Adrenal gland (tissue), 19 donors: ENCODE measurements at places on chromosomes 5 and 9. TPM values are rescaled to one million over a fixed set of nuclear protein-coding genes. Genes with fewer than 3 reads are reported as not detected.

- DNase-seq = no peak
Observed at GRCh38 chr5:83404182-83404716, 67.3 kb upstream of the VCAN start.

GRCh38 chr5:39578887-39579497 lies 154.2 kb upstream of the DAB2 start:
- no peak for DNase-seq

DNA sequence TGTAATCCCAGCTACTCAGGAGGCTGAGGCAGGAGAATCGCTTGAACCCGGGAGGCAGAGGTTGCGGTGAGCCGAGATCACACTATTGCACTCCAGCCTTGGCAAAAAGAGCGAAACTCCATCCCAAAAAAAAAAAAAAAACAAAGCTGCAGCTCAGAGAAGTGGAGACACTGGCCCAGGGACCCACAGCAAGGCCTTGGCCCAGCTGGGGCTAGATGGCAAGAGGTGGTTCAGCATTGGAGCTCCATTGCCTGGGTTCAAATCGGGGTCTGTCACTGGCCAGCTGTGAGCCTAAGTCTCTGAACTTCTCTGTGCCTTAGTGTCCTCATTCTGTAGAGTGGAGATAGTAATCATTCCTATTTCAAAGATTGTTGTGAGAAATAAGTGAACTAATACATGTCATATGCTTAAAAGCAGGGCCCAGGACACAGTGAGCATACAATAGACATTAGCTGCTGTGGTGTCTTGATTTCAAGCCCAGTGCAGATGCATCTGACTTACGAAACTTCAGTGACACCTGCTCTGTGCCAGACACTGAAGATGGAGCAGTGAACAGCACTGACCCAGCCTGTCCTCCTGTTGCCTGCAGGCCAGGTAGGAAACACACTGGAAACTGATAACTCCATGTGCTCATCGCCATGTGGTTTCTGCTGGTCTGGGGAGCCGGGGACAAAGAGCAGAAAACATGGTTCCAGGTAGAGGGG lies 127.7 kb downstream of the C9orf50 start:
- no peak for DNase-seq

- DNase-seq = no peak
Observed at GRCh38 chr9:33133186-33133585, 34.0 kb downstream of the B4GALT1 start.

DNA sequence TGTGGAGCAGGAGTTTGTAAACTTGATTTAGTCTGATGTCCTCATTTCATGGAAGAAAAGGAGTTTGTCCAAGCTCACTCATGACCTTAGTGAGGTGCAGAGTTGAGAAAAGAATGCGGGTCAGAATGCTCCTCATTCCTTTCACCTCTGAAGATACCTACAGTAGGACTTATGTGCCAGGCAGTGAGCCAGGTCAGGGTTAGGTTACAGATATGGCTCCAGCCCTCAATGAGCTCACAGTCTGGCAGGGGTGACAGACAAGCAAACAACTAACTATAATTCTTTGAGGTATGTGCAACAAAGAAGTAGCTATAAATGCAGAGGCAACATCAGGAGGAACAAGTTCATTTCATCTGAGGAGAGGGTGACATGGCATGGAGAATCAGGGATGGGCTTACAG lies 102.5 kb downstream of the SPATA31D1 start:
- no peak for DNase-seq

DNA sequence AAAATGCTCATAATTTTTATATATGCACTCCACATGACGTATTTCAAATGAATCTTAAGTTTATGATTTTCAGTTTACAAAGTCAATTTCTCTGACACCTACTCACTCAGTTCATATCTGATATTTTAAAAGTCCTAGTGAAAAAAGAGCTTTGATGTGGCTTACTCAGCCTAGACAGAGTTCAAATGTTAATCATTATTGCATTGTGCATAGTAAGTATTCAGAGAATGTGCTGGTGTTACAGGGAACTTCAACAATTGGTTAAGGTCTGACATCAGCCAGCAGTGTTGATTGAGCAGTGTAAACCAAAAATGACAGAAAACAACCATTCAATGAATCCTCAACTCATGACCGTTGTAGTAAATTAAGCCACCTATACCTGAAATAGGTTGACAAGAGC lies 147.2 kb upstream of the LHFPL2 start:
- DNase-seq = no peak

DNA sequence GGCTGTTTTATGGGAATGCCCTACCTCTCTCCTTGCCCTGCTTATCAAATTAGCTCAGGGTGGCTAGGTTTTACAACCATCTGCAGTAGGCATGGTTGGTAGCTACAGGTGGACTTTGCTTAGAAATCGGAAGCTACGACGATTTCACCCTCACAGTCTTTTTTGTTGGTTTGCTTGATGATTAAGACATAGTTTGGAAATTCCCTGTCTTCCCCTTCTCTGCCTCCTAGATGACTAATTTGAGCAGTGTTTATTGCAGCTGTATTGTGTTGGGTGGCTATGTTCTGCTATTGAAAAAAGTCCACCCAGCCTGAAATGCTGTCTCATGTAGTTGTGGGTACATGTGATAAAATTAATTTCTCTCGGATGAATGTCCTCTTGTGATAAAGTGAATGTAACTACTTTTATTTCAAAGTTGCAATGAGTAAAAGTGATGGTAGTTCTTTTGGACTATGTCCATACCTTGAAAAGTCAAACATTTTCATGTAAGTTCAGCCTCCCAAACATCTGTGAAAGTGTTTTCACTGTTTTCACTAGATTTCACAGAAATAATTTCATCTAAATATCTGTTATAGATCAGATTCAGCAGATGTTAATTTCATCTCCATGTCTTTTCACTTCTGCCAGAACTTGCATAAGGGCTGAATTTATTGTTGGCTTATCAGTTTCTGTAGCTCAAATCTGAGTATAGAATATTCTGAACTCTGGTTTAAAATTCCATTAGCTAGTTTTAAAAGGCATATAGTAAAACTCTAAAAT lies 37.3 kb upstream of the FYB1 start:
- no peak for DNase-seq

GRCh38 chr5:88698290-88698689 lies 184.7 kb downstream of the MEF2C start:
- DNase-seq = no peak

- DNase-seq = no peak
Observed at GRCh38 chr5:82349652-82350051, 71.5 kb upstream of the RPS23 start.

GRCh38 chr9:70362952-70363351 lies 51.5 kb downstream of the KLF9 start:
- peak; percentile 61 for DNase-seq

GRCh38 chr9:89304834-89305188 lies 6.2 kb upstream of the CKS2 start:
- DNase-seq = no peak

GRCh38 chr9:93962561-93963440 lies 7.6 kb upstream of the BARX1 start:
- DNase-seq = peak; percentile 83

DNA sequence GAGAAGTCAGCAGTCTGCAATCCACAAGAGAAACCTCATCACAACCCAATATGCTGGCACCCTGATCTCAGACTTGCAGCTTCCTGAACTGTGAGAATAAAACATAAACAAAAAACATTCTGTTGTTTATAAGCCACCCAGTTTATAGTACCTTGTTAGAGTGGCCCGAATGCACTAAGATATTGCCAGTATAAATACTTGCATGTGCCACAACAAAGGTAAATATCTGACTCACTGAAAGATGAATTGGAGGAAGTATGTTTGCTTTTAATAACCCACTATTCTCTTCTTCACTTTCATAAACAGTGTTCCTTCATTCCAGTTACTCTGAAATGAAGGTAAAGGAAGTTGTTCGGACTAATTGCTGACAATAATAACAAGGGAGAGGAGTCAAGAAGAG lies 1163.4 kb upstream of the CDH6 start:
- DNase-seq = no peak

DNA sequence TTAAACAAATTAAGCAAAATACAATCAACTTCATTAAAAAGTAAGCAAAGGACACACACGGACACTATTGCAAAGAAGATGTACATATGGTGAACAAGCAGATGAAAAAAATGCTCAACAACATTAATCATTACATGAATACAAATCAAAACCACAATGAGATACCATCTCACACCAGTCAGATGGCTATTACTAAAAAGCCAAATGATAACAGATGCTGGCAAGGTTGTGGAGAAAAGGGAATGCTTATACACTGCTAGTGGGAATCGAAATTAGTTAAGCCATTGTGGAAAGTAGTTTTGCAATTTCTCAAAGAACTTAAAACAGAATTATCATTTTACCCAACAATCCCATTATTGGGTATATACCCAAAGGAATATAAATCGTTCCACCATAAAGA lies 636.2 kb upstream of the ST8SIA4 start:
- DNase-seq = no peak

GRCh38 chr5:108560581-108560980 lies 178.7 kb upstream of the FBXL17 start:
- DNase-seq = no peak

DNA sequence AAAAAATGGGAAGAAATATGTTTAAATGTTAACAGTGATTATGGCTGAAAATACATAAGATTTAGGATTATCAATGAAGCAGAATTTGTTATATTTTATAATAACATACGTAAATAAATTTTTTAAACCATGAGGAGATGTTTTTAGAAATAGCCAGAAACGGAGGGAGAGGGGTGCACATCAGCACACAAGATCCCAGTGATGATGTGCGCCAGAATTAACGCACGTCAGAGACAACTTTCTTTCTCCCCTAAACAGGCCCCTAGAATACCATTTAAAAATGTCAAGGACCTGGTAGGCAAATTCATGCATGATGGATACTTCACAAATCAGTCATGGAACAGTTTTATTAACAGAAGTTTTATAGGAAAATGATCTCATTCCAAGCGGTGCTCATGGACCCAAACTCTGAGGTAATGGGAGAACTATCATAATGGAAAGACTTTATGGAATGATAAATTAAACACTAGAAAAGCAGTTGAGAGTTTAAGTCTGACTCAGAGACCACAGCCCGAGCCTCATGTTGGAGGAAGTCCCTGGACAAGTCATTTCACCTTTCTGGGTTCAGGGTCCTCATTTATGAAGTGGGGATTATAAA lies 258.9 kb upstream of the GAS1 start:
- DNase-seq = no peak

- no peak for DNase-seq
Observed at GRCh38 chr9:129270205-129270604, 92.1 kb upstream of the IER5L start.

GRCh38 chr9:134616341-134616740 lies 25.3 kb upstream of the COL5A1 start:
- no peak for DNase-seq

DNA sequence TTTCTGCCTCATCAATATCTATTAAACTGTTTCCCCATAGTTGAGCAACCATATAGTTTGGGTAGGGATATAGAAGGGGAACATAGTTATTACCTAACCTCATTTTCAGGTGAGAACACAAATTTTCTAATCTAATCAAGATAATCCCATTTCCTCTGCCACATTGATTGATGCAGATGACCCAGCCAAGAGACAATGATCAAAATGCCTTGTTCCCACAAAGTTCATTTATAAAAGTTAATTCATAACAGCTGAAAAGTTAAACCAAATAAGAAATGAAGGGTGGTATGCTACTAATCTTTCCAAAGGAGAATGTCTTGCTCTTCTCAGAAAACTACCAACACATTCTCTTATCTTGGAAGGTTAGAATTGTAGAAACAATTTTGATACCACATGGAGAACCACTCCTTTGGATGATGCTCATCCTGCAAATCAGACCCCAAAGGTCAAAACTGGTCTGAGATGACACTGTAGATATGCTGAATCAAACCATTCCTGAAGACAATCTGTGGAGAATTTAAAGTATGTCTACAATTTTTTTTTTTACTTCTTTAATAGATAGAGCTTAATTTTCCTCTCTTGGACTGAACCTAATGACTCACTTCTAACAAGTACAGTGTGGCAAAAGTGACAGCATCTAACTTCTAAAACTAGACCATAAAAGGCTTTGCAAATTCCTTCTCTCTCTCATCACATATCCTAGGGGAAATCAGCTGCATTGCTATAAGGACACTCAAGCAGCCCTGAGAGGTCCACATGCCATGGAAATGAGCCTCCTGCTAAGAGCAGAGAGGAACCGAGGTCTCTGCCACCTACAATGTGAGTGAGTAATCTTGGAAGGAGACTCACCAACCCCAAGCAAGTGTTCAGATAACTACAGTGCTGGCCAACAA lies 586.7 kb upstream of the TUSC1 start:
- no peak for DNase-seq

GRCh38 chr9:111783857-111784256 lies 10.9 kb downstream of the SHOC1 start:
- peak; percentile 27 for DNase-seq

GRCh38 chr9:108963459-108964143 lies 29.4 kb downstream of the ABITRAM start:
- peak; percentile 79 for DNase-seq

GRCh38 chr5:103393101-103393754 lies 134.7 kb downstream of the MACIR start:
- DNase-seq = peak; percentile 67

DNA sequence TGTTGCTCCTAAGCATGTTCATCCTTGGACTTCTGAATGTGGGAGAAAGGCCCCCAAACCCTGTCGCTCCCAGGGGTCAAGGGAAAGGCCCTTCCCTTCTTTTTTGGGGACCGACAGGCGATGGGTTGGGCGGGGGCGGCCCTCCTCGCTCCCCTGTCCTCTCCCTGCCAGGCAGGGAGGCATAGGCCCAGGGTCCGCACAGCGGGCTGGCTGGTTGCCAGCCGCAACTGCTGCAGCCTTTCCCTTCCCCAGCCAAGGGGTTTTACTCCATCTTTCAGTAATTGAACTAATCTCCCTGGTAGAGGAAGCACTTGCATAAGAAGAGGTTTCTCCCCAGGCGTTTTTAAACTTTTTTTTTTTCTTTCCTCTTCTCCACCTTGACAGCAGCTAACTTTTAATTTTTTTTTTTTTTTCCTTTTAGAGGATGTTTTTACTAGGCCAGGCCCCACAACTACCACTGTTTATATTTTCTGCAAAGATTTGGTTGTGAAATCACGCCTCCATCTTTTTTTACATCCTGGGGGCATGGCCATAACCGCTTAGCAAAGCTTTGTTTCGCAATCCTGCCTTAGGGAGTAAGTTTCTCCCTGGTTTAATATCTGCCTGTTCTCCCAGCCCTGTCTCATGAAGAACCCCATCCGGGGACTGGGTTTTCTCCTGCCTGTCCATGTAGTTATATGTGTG lies 216.9 kb upstream of the ZNF608 start:
- DNase-seq = no peak

- no peak for DNase-seq
Observed at GRCh38 chr5:54645882-54646355, 128.4 kb downstream of the SNX18 start.

Gene NACC2
- total RNA-seq = 61.0 TPM

Gene ZNF879
- 3.5 TPM for total RNA-seq

Gene TRIM23
- 19.3 TPM for total RNA-seq

Gene MAMDC2
- total RNA-seq = 12.5 TPM

Gene PCDHB8
- total RNA-seq = 2.4 TPM

Gene PCDHA2
- 0.25 TPM for total RNA-seq

Gene OR1J2
- total RNA-seq = not detected

Gene FAM153A
- 4.9 TPM for total RNA-seq

Gene ENTPD8
- total RNA-seq = 0.17 TPM

Gene FOXD1
- total RNA-seq = 1.9 TPM

Gene CDKN2B
- total RNA-seq = 9.8 TPM

Gene SPATA9
- not detected for total RNA-seq

Gene NSG2
- total RNA-seq = 1.4 TPM

Gene F2RL2
- total RNA-seq = 1.5 TPM
